Jurkat, Clone E6-1 (cell line): ENCODE measurements at places on chromosomes 12 and 14.

DNA sequence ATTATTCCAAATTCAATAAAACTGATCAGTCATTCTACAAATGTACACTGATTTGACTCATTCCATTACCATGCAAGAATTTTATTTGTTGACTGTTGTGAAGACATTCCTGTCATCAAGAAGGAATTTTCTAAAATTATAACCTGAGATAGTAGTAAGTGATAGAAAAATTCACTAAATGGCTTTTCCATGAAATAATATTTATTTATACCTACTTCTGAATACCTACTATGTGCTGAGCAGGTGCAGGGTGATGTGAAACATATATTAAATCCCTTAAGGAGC lies 841.7 kb downstream of the NRXN3 start:
- DNase-seq = no peak

DNA sequence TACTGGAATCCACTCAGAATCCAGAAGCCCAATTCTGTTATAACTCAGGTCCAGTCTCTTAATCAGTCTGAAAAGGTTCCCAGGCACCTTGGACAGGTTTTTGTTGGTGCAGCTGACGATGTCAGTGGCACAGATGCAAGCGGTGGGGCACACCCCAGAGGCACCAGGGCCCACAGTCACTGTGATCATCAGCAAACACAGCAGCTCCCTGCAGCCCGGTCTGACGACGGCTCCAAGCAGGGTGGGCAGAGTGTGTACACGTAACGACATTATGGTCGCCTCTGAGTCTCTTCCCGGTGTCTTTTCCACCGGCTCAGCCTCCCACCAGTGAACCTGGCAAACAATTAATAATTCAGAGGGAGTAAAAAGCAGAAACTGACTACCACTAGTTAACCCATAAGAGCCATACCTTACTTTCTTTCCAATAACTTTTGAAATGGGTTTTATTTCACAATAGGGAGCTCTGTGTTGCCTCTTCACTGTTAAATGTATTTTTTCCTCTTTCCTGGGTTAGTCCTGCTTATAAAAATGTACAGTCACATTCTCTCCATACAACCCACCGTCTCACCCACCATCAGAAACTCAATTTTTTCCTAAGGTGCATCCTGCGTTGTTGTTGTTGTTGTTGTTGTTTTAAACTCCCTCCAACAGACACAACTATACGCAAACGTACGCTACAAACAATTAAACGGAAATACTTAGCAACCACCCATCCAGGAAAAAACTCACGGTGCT lies 521 bp upstream of the PCED1B start:
- no peak for DNase-seq

- no peak for DNase-seq
Measured at GRCh38 chr14:54857830-54858269, 44.8 kb downstream of the GCH1 start.

DNA sequence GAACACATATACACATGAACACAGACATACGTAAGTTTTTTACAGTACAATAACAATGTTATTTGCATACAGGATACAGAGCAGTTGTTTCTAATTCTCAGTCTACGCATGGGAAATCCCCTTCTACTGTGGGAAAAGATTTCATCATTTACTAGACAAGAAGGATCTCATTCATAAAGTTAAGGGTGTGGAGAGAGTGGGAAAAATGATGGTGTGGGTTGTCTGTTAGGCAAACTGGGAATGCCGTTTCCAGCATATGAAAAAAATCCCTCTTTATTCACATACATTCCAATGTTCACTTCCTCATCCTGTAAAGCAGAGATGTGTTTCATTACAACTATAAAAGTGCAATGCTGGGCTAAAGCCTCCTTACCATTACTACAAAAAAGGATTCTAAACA lies 120.9 kb downstream of the SINHCAF start:
- no peak for DNase-seq

DNA sequence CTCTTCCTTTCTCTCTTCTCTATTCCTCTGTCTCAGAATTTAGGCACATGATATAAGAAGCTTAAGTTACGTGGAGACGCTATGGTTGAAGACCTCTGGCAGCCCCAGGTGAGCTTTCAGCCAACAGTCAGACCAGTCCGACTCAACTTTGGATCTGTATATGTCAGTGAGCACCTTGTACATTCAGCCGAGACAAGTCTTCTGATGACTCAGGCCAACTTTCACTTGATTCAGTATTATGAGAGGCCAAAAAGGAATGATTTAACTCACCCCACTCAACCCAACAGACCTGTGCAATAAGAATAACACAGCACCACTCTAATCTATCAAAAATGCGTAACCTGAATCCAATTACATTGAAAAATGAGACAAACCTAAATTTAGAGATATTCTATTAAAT lies 47.5 kb upstream of the FOXG1 start:
- no peak for DNase-seq

DNA sequence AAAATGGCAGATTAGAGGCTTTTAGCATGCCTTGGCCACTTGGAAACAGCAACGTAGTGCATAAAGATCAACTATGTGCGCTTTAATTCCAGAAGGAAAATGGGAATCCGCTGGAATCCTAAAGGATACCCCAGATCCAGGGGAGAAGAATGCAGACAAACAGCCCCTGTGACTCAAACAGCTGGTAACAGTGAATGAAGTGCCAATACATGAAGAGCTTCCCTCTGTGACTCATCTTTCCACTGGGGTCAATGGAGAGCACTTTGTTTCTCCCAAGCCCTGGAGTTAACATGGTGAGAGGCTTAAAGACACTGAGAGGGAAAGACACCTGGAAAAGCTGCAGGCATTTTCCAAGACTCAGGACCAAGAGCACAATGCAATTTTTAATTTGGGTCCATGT lies 263.1 kb downstream of the CEP128 start:
- no peak for DNase-seq

DNA sequence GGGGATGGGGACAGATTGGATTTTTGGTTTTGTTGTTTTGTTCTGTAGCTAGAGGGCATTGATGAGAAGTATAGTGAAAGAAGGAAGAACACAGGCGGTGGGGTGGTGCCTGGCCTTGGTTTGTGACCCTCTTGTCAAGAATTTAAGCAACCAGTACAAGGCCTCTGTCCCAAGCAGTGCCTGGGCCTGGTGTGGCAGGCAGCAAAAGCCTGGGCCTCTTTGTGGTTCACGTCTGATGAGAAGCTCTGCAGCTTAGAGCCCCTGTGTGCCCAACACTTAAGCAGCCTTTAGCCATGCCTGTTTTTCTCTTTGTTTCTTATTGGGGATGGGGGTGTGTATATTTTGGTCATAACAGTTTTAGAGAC lies 98.0 kb downstream of the PPP2R5C start:
- DNase-seq = no peak

DNA sequence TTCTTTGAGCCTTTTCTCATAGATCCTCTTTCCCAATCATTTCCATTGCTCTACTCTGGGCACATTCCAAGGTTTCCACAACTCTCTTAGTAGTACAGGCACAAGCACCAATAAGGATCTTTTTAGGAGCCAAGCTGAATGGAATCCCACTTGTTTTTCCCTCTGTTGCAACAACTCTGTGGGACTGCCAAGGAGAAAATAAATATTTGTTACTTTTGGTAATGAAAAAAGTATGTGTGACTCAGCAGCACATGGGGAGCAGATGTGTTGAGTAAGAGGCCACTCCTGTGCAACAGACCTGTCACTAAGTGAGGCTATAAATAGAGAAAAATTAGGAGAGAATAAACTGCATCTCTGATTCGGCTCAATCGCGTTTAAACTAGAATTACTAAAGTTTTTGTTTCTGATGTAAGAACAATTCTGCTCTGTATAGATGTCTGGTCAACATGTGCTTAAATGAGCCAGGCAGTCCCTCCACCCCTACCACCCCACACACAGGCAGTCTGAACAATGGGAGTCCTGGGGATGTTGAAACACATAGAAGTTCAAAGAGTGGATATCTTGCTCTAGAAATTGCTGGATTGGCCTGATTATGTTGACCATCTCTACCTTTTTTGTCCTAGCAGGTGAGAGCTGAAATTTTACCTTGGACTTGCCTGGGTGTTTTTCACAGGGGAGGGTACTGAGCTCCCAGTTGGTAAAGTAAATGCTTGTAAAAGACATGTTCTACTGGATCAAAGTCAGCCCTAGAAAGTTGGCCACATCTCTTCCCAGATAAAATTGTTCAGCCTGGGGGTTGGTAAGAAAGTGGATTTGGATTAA lies 244.3 kb upstream of the NOVA1 start:
- no peak for DNase-seq

GRCh38 chr12:68391937-68392336 lies 59.8 kb upstream of the MDM1 start:
- DNase-seq = no peak

DNA sequence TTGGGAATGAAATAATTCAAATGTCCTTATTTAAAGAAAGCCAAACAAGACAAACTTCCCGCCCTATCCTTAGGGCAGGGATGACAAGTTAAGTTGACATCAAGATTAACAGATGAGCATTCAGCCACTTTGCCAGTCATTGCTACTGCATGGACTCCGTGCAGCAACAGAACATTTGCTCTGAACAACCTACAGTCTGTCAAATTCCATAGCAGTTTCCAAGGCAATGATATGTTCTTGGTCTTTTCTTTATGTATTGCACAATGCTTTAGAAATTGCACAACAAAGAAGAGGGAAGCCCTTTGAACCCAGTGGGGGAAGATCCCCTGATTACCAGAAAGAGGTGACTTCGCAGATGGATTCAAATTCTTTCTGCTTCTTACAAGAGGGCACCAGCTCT lies 269.8 kb downstream of the BCAT1 start:
- DNase-seq = no peak

DNA sequence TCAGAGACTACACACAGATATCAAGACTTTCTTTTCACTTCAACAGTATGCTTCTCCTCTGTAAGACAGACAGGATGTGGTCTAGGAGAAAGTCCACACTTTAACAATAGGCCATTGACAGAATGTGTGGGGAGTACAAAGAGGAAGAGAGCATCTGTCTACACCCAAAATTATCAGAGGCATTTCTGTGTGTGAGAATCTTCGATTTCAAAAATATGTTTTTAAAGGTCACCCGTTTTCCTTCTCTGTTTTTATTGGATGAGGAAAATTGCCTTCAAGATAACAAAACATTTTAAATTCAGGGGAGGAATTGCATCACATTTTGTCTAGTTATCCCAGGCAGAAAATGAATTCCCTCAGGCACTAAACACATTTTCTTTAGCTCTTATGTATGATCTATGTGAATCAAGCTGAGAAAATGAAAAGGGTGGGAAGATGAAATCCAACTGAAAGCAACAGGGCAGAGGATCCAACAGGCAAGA lies 16.4 kb downstream of the NAV3 start:
- no peak for DNase-seq

GRCh38 chr12:77031745-77032144 lies 33.6 kb downstream of the E2F7 start:
- no peak for DNase-seq

DNA sequence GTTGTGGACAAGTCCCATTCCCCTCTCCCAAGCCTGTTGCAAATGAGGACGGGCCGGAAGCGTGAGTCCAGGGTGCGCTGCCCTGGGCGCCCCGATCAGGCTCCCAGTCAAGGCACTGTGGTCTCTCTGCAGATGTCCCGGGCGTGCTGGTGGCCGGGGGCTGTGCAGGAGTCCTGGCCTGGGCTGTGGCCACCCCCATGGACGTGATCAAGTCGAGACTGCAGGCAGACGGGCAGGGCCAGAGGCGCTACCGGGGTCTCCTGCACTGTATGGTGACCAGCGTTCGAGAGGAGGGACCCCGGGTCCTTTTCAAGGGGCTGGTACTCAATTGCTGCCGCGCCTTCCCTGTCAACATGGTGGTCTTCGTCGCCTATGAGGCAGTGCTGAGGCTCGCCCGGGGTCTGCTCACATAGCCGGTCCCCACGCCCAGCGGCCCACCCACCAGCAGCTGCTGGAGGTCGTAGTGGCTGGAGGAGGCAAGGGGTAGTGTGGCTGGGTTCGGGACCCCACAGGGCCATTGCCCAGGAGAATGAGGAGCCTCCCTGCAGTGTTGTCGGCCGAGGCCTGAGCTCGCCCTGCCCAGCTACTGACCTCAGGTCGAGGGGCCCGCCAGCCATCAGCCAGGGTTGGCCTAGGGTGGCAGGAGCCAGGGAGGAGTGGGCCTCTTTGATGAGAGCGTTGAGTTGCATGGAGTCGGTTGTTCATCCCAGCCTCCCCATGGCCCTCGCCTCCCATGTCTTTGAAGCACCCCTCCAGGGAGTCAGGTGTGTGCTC lies 6.3 kb downstream of the SLC25A47 start:
- no peak for DNase-seq

DNA sequence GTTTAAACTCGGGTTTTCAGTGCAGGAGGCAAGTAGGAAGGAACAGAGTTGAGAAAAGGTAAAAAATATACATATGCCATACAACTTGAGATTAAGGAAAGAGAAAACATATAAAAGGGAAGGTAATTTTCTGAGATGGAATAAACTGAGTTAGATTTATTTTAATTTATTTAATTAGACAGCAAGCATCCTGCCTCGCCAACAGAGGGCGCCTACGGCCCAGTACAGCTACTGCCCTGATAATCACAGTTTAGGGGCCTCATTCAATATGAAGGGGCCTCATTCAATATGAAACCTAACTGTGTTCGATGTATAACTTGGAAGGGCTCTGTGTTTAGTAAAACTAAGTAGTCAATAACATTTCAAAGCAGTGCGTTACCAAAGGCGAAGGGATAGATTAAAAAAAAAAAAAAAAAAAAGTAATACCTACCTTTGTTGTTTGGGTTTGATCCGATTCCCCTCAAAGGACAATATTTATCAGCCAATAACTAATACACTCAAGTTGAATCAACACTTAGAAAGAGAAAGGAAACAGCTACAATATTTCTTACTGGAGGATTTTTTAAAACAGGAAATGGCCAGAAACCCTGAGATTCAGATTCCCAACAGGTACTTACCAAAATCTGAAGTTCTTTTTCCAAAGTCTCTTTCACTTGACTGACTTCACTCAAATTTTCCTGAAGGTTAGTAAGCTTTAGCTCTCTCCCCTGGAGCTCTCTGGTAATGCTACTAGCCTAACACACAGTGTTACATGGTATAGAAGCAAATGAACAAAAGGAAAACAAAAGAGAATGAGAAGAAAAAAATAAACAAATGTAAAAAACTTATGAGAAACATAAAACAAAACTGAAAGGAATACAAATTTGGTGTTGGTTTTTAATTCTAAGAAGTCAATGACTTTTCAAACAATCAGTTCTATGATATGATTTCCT lies 70.0 kb upstream of the VPS33A start:
- DNase-seq = peak; percentile 44

- no peak for DNase-seq
Measured at GRCh38 chr14:62914025-62914424, 131.2 kb downstream of the KCNH5 start.

DNA sequence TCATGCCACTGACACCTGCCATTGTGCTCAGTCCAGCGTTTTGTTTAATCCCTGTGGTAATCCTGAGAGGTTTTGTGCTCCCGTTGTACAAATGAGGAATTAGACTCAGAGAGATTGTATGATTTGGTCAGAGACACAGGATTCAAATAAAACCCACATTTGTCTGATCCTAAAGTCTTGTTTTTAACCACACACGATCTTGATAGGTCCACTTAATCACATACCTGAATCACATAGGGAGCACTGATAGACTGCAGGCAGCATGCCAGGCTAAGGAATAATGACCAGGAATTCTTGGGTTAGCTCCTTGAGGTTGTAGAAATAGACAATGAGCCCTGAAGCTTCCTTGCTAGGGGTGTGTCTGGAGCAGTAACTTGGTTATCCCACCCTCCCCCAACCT lies 202.6 kb upstream of the RGS6 start:
- DNase-seq = no peak
